ENCODE measurements at places on chromosomes 7 and 10.
A peak's percentile ranks its signal among the peaks of the same experiment; 100 is the strongest.

DNA sequence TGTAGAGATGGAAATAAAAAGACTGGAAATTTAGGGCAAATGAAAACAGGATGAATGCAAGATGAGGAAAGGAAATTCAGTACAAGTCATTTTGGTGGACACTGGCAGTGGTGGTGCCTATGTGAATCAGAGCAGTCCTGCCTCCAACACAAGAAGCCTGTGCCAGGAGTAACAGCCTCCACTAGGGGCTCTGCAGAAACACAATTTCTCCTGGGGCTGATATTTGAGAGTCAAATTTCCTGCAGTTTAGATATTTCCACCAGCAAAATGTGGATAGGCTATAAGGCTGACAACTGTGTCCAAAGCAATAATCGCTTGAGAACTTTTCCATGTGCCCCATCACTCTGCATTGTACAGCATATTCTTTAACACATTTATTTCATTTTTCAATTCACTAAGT lies 4.7 kb upstream of the PLXDC2 start:
- DNase-seq = no peak

DNA sequence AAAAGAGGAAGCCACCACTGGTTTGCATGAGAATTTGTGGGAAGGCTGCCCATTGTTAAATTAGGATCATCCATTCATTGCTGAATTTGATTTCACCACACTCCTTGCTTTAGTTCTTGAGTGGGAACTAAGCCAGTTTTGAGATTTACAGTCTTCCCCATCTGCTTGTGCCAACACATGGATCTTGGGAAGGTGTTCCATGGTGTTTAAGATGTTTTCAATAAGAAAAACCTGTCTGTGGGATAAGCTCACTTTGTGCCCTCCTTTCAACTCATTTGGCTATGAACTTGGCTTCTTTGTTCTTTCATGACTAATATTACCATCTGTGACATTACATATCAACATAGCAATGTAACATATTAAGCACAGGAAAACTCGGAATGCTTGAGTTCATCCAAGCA lies 73.2 kb downstream of the INHBA start:
- no peak for DNase-seq

- no peak for DNase-seq
Observed at GRCh38 chr10:110392868-110393740, 88.4 kb upstream of the SMNDC1 start.

DNA sequence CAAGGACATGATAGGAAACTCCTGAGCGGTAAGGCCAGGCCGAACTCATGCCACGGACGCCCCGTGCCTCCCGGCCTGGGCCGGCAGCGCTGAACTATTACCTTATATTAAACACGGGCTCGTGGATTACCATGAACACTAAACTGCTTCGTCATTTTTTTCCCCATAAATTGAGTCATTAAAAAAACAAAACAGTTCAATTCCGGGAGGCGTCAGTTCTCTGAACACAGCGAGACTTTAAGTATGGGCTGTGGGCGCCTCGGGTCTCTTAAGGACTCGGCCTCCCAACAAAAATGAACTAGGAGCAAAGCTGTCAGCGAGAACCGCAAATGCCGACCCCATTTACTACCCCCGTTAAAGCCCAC lies 519 bp downstream of the PITRM1 start:
- DNase-seq = peak; percentile 69
